ENCODE measurements at places on chromosomes 12 and 14. TPM values are rescaled to one million over a fixed set of nuclear protein-coding genes. Genes with fewer than 3 reads are reported as not detected.

The CCND2 gene
- total RNA-seq: 224 TPM

The CD163L1 gene
- total RNA-seq: 0.14 TPM

The TAS2R9 gene
- total RNA-seq: not detected

The EGLN3 gene
- total RNA-seq: 42.9 TPM

The ATG14 gene
- 15.2 TPM for total RNA-seq

The CD163 gene
- 0.04 TPM for total RNA-seq

The CPNE8 gene
- total RNA-seq: 8.6 TPM

The VCPKMT gene
- total RNA-seq: 12.3 TPM

The TMBIM4 gene
- total RNA-seq: 56.7 TPM

The LRP1-AS gene
- not detected for total RNA-seq

The ZNF84 gene
- 36.3 TPM for total RNA-seq

The FGF6 gene
- total RNA-seq: not detected

GRCh38 chr12:39835517-39836489, 216.2 kb upstream of the ABCD2 start:
- no peaks in the 10 kb centered on the region for H3K4me1 ChIP-seq
- DNase-seq: no peak
- H3K4me3 ChIP-seq: no peak overlapping the region
- no peaks in the 10 kb centered on the region for H3K36me3 ChIP-seq

- no peak overlapping the region for H3K27ac ChIP-seq
- no peaks in the 10 kb centered on the region for H3K27me3 ChIP-seq
- DNase-seq: no peak
- no peaks in the 10 kb centered on the region for H3K36me3 ChIP-seq
- no peaks in the 10 kb centered on the region for H3K4me1 ChIP-seq
These were observed 12.0 kb downstream of the MGP start for GRCh38 chr12:14873440-14874185.

- H3K4me3 ChIP-seq: no peak overlapping the region
- peaks cover 18% of the 10 kb centered on the region for H3K27me3 ChIP-seq
- H3K36me3 ChIP-seq: no peaks in the 10 kb centered on the region
- no peak overlapping the region for H3K27ac ChIP-seq
- peaks cover 8% of the 10 kb centered on the region for H3K4me1 ChIP-seq
- no peak for DNase-seq
These were observed 5.3 kb upstream of the DAAM1 start for GRCh38 chr14:59183150-59183549.

DNA sequence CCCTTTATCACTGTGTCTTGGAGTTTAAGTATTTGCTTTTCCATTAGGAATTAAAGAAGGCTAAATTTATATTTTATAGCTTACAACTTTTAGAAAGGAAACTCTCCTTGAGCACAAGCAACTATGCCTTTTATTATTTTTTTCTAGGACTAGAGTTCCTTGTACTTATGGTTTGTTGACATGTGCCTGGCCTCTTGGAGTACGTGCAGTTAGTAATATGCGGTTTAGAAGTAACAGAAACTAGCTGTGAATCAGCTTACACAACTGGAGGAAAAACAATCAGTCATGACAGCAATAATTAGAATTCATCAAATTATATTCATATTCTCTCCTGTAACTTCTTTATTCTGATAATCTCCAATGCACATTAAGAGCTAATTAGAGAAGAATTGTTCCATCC, 428.7 kb downstream of the AEBP2 start:
- H3K4me1 ChIP-seq: no peaks in the 10 kb centered on the region
- no peaks in the 10 kb centered on the region for H3K27me3 ChIP-seq
- H3K27ac ChIP-seq: no peak overlapping the region

- DNase-seq: peak; percentile 86
- H3K4me3 ChIP-seq: no peak overlapping the region
- H3K27me3 ChIP-seq: peaks cover 30% of the 10 kb centered on the region
- peaks cover 25% of the 10 kb centered on the region for H3K4me1 ChIP-seq
- no peaks in the 10 kb centered on the region for H3K36me3 ChIP-seq
- no peak overlapping the region for H3K27ac ChIP-seq
These were observed 24.5 kb downstream of the FIGNL2 start for GRCh38 chr12:51823875-51824565.

DNA sequence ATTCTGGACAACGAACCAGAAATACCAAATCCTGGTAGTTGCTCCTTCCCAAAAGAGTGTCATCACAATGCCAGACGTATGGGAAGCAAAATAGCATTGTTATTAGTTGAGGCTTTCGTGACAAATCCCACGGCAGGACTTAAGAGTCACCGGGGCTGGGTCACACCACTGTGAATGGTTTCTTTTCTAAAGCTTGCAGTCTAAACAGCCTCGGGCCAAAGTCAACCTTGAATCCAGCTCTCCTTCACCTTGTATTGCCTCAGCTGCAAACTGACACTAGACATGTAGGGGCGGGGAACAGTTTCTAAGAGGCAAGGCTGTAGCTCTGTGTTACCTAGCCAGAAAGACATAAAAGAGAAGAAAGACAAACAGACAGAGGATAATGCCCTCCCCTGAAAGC, 734.8 kb downstream of the MED13L start:
- no peaks in the 10 kb centered on the region for H3K27me3 ChIP-seq
- no peaks in the 10 kb centered on the region for H3K36me3 ChIP-seq
- no peak overlapping the region for H3K4me3 ChIP-seq
- H3K27ac ChIP-seq: no peak overlapping the region

- peaks cover 11% of the 10 kb centered on the region for H3K4me1 ChIP-seq
- peak within 1 kb of the TSS; percentile 67 for H3K4me3 ChIP-seq
- peaks cover 47% of the 10 kb centered on the region for H3K27me3 ChIP-seq
- DNase-seq: peak; percentile 85
- no peak within 1 kb of the TSS for H3K27ac ChIP-seq
These were observed at the start of gene B3GNT4 for GRCh38 chr12:122203301-122204166. TSS of gene B3GNT4 (plus strand) at chr12:122203709. CDS start at chr12:122204619, 910 bp downstream.

GRCh38 chr12:49960474-49961110, 1.1 kb upstream of the AQP5 start:
- H3K4me1 ChIP-seq: peaks cover 27% of the 10 kb centered on the region
- no peaks in the 10 kb centered on the region for H3K36me3 ChIP-seq
- H3K4me3 ChIP-seq: peak overlapping the region; percentile 64
- DNase-seq: no peak

DNA sequence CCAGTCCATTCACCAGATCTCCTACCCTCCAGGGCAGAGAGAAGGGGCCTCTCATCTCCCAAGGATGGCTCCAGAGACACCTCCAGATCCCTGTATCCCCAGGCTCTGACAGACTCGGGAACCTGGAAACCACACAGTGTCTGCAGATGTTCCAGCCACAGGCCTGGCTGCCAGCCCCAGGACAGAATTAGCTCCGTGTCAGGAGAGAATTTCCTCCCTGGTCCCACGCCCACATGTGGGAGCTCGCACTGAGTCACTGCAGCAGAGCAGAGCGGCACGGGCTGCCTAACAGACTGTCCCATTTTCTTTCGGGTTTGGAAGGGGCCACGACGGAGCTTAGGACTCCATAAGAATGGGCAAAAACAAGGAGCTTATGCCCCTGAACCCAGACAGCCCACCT, 33.6 kb downstream of the CMKLR1 start:
- H3K27me3 ChIP-seq: no peaks in the 10 kb centered on the region
- H3K4me3 ChIP-seq: no peak overlapping the region
- H3K4me1 ChIP-seq: peaks cover 22% of the 10 kb centered on the region
- DNase-seq: no peak
- H3K36me3 ChIP-seq: no peaks in the 10 kb centered on the region

DNA sequence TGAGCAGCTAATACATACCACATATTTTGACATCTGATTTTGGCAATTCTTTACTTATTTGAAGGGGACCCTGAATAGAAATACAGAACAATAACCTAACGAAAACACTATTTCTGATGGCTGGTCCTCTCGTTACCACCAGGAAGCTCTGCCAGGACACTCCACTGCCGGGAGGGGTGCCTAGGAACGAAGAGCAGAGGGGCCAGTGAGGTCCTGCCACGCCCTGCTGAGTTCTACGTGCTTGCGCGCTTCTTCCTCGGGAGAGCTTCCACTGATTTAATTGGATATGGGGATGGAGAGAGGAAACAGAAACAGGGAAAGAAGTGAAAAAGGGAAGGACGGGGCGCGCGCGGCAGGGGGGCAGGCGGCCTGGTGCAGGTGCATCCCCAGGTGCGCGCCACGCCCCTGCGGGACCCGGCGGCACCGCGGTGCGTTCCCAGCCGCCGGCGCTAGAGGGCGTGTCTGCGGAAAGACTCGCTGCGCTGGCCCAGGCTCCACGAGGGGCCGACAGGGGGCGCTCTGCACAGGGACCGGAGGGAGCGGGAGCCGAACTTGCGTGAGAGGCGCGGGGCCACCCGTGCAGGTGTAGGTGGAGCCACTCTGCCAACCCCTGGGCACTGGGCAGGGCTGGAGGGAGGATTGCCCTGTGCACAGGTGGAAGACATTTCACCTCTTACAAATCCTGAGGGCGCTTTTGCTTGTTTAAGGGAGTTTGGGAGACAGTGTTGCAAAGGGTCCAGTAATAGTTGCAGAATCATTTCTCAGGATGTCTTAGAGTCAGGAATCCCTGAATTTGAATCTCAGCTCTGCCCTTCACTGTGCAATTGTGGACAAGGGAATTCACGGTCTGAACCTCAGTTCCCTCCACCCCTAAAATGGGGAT, 986.3 kb upstream of the TMEM132C start:
- H3K4me1 ChIP-seq: no peaks in the 10 kb centered on the region
- DNase-seq: peak; percentile 76
- H3K27ac ChIP-seq: no peak overlapping the region
- no peaks in the 10 kb centered on the region for H3K36me3 ChIP-seq
- no peaks in the 10 kb centered on the region for H3K27me3 ChIP-seq

- DNase-seq: no peak
- H3K27me3 ChIP-seq: no peaks in the 10 kb centered on the region
- no peak overlapping the region for H3K4me3 ChIP-seq
- 0 out of 2 replicates have a peak, but pooled peaks cover 6% of the 10 kb centered on the region for H3K4me1 ChIP-seq
These were observed 37.9 kb downstream of the PELI2 start for GRCh38 chr14:56156096-56156495.

GRCh38 chr12:67515679-67516340, 132.7 kb upstream of the DYRK2 start:
- DNase-seq: no peak
- H3K36me3 ChIP-seq: no peaks in the 10 kb centered on the region
- no peak overlapping the region for H3K4me3 ChIP-seq
- no peaks in the 10 kb centered on the region for H3K27me3 ChIP-seq
- H3K4me1 ChIP-seq: peaks cover 14% of the 10 kb centered on the region

GRCh38 chr12:3602488-3602887, 111.5 kb downstream of the PRMT8 start:
- H3K27me3 ChIP-seq: peaks cover 10% of the 10 kb centered on the region
- H3K4me3 ChIP-seq: no peak overlapping the region
- peaks cover 41% of the 10 kb centered on the region for H3K4me1 ChIP-seq
- no peak for DNase-seq
- no peaks in the 10 kb centered on the region for H3K36me3 ChIP-seq
- H3K27ac ChIP-seq: no peak overlapping the region

GRCh38 chr14:28344381-28344780, 422.2 kb upstream of the FOXG1 start:
- no peaks in the 10 kb centered on the region for H3K27me3 ChIP-seq
- no peaks in the 10 kb centered on the region for H3K36me3 ChIP-seq

- no peak overlapping the region for H3K4me3 ChIP-seq
- H3K27me3 ChIP-seq: no peaks in the 10 kb centered on the region
- peaks cover 19% of the 10 kb centered on the region for H3K4me1 ChIP-seq
- H3K27ac ChIP-seq: no peak overlapping the region
- peak; percentile 45 for DNase-seq
These were observed 7.4 kb upstream of the MYH7 start for GRCh38 chr14:23442721-23443356.

- H3K36me3 ChIP-seq: peaks cover 5% of the 10 kb centered on the region
- H3K4me1 ChIP-seq: no peaks in the 10 kb centered on the region
- H3K27ac ChIP-seq: no peak overlapping the region
- no peak overlapping the region for H3K4me3 ChIP-seq
These were observed 5.9 kb upstream of the SIVA1 start for GRCh38 chr14:104746934-104747481.

GRCh38 chr12:85281636-85282312, 1.8 kb downstream of the ALX1 start:
- no peaks in the 10 kb centered on the region for H3K36me3 ChIP-seq

DNA sequence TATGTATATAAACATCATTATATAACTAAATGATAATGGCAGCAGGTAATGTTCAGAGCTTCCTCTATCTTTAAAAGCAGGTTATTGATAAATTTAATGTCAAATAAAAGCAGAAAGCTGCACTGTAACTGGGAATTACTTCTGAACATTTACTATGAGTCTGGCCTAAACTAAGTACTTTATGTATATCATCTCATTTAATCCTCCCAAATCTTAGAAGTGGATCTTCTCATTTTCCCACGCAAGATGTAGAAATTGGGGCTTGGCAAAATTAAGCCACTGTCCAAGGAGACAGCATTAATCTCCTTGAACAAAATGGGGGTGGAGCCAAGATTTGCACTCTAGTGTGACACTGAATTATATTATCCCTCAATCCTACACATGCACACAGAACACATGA, 5.7 kb downstream of the NIN start:
- no peak overlapping the region for H3K4me3 ChIP-seq
- no peak overlapping the region for H3K27ac ChIP-seq
- H3K27me3 ChIP-seq: peaks cover 98% of the 10 kb centered on the region
- no peaks in the 10 kb centered on the region for H3K36me3 ChIP-seq
- DNase-seq: no peak

DNA sequence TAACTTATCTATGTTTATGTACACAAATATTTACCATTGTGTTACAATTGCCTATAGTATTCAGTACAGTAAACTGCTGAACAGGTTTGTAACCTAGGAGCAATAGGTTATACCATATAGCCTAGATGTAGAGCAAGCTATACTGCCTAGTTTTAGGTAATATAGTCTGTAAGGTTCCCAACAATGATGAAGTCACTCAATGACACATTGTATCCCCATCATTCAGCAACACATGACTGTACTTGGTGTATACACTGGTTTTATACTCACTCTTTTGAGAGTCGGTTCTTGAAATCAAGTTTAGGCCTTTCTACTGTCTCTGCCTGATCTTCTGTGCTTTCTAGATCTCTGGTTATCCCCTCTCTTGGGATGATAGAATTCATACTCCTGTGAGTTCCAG, 5.5 kb downstream of the RNASE1 start:
- H3K4me3 ChIP-seq: no peak overlapping the region
- H3K4me1 ChIP-seq: peaks cover 24% of the 10 kb centered on the region
- no peak overlapping the region for H3K27ac ChIP-seq
- no peak for DNase-seq

DNA sequence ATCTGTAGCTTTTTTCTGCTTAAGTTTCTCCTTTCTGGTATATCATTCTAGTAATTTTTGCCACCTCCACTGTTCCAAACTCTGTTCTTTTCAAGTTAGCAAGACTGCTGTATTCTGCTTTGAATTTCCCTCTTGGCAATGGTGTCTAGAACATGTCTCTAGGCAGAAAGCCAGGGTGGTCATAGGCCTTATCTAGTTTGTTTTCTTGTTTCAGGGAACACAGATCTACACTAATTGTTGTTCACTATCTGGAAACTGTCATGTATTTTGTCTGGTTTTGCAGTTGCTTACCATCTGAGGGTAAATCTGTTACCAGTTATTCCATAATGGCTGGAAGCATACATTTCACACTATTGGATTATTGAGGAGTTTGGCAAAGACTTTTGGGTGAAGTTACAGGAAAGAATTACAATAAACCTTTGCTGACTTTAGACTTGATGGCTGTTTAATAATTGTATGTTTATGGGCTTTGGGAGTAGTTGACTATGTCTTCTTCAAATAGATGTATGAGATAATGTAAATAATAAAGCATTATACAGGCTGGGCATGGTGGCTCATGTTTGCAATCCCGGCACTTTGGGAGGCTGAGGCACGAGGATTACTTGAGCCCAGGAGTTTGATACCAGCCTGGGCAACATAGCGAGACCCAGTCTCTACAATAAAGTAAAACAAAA, 41.4 kb downstream of the FUT8 start:
- DNase-seq: no peak
- H3K27me3 ChIP-seq: no peaks in the 10 kb centered on the region
- H3K36me3 ChIP-seq: peaks cover 7% of the 10 kb centered on the region
- no peak overlapping the region for H3K4me3 ChIP-seq
- H3K27ac ChIP-seq: no peak overlapping the region

All from GM23338 (cell line).